ENCODE measurements at places on chromosomes 3 and 15. TPM values are rescaled to one million over a fixed set of nuclear protein-coding genes. Genes with fewer than 3 reads are reported as not detected.

The PTH1R gene
- 286 TPM for total RNA-seq

DNA sequence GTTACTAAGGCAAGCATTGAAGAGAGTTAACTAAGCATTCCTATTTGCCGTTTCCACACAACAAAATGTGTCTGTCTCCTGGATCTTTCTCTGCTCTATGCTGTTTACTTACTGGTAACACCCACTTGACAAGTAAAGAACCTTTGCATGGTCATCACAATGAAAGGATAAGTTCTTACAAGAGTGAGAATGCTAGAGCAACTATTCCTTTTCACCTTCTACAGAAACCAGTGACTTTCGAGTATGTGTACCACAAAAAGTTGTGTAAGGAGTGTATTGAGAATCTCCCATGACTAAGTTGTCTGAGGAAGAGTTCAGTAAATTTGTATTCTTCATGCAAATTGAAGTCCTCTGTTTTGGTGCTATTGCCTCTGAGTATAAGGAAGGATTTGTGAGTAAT lies 10.8 kb downstream of the TIPARP start:
- H3K4me3 ChIP-seq = no peak overlapping the region
- H3K27me3 ChIP-seq = no peaks in the 10 kb centered on the region
- H3K36me3 ChIP-seq = peaks cover 3% of the 10 kb centered on the region
- no peak overlapping the region for H3K27ac ChIP-seq

The AHSG gene
- total RNA-seq = not detected

The EXD1 gene
- not detected for total RNA-seq
